Ovary (tissue), 10 donors: ENCODE measurements at places on chromosomes 1 and 21. TPM values are rescaled to one million over a fixed set of nuclear protein-coding genes. Genes with fewer than 3 reads are reported as not detected.

DNA sequence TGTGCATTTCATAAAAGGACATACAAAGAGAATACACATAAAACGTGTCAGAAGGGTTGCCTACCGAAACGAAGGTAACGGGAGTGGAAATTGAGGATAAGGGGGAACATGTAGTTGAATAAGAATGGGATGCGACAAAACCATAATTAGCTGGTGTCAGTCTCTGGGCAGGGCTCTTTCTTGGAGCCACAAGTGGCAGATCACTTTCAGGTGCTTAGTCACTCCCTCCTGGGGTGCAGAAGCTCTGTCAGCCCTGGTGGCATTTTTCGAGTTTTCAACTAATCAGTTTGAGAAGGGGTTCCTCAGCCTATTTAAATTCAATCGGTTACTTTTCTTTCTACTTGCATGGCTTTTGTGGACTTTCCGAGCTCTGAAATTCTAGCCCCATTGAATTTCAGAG is 133.9 kb upstream of the IGSF21 start:
- no peak for DNase-seq

- no peak for DNase-seq
These were observed 47.5 kb downstream of the CBS start for GRCh38 chr21:43027846-43028731.

DNA sequence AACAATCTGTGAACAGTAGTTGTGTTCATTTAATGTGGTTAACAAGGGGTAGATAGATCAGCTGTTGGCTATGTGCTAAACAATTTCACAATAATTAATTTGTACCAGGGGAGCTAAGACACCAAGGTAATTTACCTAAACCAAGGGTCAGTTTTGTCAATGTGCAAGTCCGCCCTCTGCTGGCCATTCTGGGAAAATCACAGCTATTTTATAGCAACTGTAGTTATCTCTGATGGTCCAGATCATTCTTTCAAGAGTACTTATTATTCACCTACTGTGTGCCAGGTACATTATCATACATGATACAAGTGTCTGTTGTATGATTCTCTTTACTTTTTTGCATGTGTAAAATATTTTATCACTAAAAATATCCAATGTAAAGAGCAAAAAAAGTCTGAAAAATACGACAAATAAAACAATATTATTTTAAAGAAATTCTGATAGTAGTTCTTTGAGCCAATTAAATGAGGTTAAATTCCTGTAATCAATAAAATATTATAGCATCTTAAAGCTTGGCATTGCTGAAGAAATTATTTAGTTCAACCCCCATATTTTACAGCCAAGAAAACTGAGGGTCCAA is 312.3 kb upstream of the FAM78B start:
- DNase-seq = no peak

DNA sequence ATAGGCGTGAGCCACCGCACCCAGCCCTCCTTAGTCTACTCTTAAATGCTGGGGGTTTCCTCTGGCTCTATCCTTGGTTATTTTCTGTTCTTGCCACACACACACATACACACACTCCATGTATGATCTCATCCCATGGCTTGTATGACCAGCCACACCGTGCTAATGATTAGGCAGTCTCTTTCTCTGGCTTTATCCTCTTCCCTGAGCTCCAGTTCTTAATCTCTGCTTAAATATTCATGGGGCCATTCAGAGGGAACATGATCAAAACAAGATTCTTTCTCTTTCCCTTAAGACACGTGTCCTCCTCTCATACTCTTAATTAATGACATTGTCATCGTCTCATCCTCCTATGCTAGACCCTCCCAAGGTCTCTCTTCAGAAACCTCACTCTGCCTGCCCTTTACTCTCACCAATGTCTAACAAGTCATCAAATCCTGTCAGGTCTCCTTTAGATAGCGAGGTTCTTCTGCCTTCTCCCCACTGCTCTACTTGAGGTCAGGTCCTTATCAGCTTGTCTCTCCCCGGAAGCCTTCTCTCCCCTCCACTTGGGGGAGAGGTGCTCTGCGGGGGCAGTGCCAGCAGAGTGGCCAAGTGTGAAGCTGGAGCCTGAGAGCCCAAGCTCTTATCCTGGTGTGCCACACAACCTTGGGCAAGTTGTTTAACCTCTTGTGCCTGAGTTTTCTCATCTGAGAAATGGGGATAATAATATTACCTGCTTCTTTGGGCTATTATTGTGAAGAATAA is 83.0 kb upstream of the GNG12 start:
- DNase-seq = no peak

DNA sequence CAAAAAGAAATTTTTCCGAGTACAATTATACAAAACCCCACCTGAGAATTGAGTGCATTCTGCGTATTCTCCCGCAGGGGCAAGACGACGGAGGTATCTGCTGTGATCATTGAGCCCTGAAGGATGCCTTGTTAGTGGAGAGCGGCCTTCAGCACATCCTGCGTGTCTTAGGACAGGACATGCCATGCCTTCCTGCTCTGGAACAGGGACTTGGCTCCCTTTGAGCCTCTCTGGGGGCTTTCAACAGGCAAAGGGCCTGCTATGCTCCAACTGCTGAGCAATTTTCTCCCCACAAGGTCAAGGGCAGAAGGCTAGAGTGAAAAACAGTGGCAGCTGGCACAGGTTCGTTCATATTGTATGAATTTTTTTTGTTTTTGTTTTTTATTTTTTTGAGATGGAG is 52.4 kb downstream of the TOR1AIP2 start:
- DNase-seq = peak; percentile 57

DNA sequence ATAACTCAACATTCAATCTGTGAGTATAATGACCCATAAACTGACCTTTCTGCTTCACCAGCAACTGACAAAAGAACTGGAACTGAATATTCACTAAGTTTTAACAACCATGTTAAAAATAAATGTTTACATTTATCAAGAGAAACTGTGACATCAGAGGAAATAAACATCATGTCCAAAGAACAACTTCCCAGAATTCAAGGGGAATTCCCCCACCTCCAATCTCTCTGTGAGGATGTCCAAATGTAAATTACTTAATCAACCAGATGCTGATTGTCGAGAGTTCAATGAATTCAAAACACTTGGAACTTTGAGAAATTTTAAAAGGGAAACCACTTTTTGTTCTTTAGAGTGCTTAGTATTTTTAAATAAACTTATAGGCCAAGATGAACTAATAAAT is 365.6 kb upstream of the ADGRL2 start:
- DNase-seq = no peak

- DNase-seq = no peak
These were observed 48.4 kb downstream of the CCN1 start for GRCh38 chr1:85628791-85629531.

- no peak for DNase-seq
These were observed 8.9 kb downstream of the TAGLN2 start for GRCh38 chr1:159916242-159917051.

DNA sequence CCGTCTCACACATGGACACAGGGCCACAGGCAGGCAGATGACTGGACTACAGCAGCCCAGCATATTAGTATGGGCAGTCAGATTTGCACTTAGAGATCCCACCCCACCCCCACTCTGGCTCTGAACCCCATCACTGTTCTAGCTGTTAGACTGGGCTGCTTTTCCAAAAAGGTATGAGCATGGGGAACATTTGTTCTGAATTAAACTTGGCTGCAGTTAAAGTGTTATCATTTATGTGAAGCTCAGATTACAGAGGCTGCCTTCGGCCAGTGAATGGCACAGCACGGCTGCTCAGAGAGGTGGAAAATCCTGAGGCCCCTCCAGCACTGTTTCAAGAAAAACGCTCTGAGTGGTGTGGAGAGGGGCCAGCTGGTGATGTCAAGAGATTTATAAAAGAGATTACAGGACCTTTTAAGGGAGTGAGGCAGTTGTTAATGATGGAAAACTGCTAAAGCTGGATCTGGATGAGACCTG is 6.9 kb upstream of the NOS1AP start:
- DNase-seq = no peak

DNA sequence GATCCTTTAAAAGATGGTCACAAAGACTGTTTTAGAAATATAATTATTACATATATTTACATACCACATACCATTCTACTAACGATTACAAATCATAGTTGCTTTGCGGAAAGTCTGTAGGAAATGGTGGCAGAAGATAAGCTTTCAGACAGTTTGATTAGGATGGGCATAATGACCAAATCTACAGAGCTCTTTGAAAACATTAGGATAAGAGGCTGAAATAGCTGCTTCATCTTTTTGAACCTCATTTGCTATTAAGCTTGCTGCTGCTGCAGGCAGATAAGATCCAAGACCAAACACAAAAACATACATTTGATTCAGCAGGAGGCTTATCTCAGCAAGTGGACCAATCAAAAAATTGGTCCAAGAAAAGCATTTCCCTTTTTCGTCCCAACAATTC is 47.1 kb downstream of the DDAH1 start:
- DNase-seq = no peak

GRCh38 chr1:172898866-172899265 is 151.9 kb downstream of the TNFSF18 start:
- no peak for DNase-seq

GRCh38 chr1:111690306-111690617 is 48.9 kb downstream of the INKA2 start:
- DNase-seq = peak; percentile 28

- DNase-seq = no peak
These were observed 936.7 kb upstream of the TMPRSS15 start for GRCh38 chr21:19340303-19340702.

DNA sequence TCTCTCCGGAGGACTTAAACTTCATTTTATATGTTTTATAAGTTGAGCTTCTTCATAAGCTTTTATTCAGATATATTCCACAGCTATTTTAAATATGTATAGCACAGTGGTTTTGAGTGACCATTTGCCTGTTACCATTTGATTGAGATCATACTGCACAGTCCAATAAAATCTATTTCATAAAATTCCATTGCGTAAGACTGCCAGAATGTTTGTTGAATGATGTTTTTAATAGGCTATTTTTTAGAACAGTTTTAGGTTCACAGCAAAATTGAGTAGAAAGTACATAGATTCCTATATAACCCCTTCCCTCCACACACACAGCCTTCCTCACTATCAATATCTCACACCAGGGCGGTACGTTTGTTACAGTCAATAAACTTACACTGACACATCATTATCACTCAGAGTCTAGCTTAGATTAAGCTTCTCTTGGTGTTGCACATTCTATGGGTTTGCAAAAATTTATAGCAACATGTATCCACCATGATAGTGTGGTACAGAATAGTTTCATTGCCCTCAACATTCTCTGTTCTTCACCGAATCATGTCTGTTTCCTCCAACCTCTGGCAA is 207.9 kb downstream of the TPR start:
- DNase-seq = no peak

Gene HAO2
- total RNA-seq = 0.12 TPM

Gene OR10J4
- total RNA-seq = not detected

Gene FOXO6
- 6.1 TPM for total RNA-seq

Gene CIART
- total RNA-seq = 4.6 TPM

Gene OLFML2B
- 3.0 TPM for total RNA-seq

Gene MMEL1
- 7.9 TPM for total RNA-seq

Gene OR2G3
- not detected for total RNA-seq
